ENCODE measurements at places on chromosomes 2 and 18. TPM values are rescaled to one million over a fixed set of nuclear protein-coding genes. Genes with fewer than 3 reads are reported as not detected.
A peak's percentile ranks its signal among the peaks of the same experiment; 100 is the strongest.

KCNF1 gene
- not detected for total RNA-seq

DNA sequence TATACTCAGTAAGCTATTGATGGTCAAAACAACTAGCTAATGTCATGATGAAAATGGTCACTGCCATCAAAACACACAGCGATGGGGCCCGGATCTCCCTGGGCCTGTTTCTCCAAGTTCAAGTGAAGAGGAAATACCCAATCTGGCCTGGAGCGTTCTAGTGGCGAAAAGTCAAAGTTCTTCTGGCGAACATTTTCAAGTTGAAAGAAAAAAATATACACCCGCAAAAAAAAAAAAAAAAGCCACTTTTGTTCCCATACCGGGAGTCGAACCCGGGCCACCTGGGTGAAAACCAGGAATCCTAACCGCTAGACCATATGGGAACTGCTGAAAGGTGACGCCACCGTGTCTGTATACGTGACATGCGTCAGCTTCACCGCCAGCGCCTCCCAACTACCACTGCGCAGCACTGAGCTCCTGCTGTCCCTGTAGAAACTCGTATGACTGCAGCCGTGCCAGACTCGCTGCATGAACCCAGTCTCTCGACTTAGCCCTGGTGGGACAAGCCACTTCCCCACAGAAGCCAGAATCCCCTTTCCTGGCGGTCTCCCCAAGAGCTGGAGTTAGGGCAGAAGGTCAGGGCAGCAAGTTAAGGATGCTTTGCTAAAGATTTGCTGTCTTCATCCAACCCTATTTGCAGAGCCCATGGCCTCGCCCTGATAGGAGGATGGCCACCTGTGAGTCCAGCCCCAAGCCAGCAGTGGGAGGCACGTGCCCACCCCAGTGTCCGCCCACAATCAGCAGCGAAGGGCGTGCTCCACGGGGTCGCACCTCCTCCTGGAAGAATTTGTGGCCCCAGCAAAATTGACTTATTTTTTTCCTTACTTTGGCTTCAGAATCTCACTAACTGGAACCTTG, 5.6 kb upstream of the IMP4 start:
- peak overlapping the region; percentile 53 for H3K27ac ChIP-seq

- H3K4me1 ChIP-seq, result peaks cover 2% of the 10 kb centered on the region
- no peak overlapping the region for H3K4me3 ChIP-seq
- peaks cover 14% of the 10 kb centered on the region for H3K27me3 ChIP-seq
Observed at GRCh38 chr2:54325148-54325547, 69.1 kb upstream of the TSPYL6 start.

GRCh38 chr2:237264480-237265219, 149.3 kb downstream of the COL6A3 start:
- no peaks in the 10 kb centered on the region for H3K36me3 ChIP-seq
- peaks cover 9% of the 10 kb centered on the region for H3K27me3 ChIP-seq
- no peak overlapping the region for H3K4me3 ChIP-seq
- H3K27ac ChIP-seq, result no peak overlapping the region

- peaks cover 3% of the 10 kb centered on the region for H3K27me3 ChIP-seq
- H3K36me3 ChIP-seq, result no peaks in the 10 kb centered on the region
- H3K4me1 ChIP-seq, result peaks cover 8% of the 10 kb centered on the region
- DNase-seq, result no peak
Observed at GRCh38 chr2:46252891-46253659, 44.1 kb upstream of the EPAS1 start.

SEPTIN10 gene
- total RNA-seq, result 4.1 TPM

DNA sequence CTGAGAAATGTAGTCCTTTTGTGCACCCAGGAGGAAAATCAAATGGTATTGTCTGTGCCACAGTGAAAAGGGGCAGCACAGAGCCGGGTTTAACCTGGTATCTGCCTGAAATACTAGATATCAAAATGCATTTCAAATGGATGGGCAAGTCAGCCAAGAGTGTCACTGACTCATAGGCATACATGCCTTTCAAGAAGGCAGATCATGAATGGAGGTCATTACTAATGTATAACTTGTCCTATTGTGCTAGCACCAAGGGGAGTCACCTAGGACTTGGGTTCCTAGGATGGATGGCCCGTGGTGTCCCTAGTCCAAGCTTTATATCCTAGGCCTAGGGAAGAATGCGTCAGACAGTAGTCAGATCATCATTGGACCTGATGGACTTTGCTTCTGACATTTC, 49.9 kb downstream of the TCF7L1 start:
- DNase-seq, result no peak
- no peak overlapping the region for H3K27ac ChIP-seq
- no peak overlapping the region for H3K4me3 ChIP-seq
- peaks cover 17% of the 10 kb centered on the region for H3K27me3 ChIP-seq

GRCh38 chr2:149828520-149829210, 241.1 kb upstream of the MMADHC start:
- H3K27ac ChIP-seq, result no peak overlapping the region
- no peaks in the 10 kb centered on the region for H3K4me1 ChIP-seq
- no peaks in the 10 kb centered on the region for H3K27me3 ChIP-seq
- DNase-seq, result no peak

GRCh38 chr2:2765839-2766495, 434.9 kb upstream of the MYT1L start:
- DNase-seq, result no peak
- no peaks in the 10 kb centered on the region for H3K36me3 ChIP-seq
- no peak overlapping the region for H3K27ac ChIP-seq
- no peaks in the 10 kb centered on the region for H3K4me1 ChIP-seq
- no peak overlapping the region for H3K4me3 ChIP-seq
- no peaks in the 10 kb centered on the region for H3K27me3 ChIP-seq

IGFBP2 gene
- total RNA-seq, result 0.83 TPM

- H3K27me3 ChIP-seq, result no peaks in the 10 kb centered on the region
- H3K4me1 ChIP-seq, result no peaks in the 10 kb centered on the region
- no peak overlapping the region for H3K27ac ChIP-seq
- DNase-seq, result no peak
Observed at GRCh38 chr2:189261431-189261841, 81.9 kb upstream of the COL5A2 start.

Measured in activated CD4-positive, alpha-beta memory T cell treated with anti-CD3 and anti-CD28 coated beads, Interleukin-2, amount 10 ng/mL, durations not matched to agents 7 days and 5 days (primary cell).